ENCODE measurements at places on chromosomes 3 and 15.

GRCh38 chr3:128113817-128114794 lies 9.5 kb downstream of the RUVBL1 start:
- DNase-seq: no peak

DNA sequence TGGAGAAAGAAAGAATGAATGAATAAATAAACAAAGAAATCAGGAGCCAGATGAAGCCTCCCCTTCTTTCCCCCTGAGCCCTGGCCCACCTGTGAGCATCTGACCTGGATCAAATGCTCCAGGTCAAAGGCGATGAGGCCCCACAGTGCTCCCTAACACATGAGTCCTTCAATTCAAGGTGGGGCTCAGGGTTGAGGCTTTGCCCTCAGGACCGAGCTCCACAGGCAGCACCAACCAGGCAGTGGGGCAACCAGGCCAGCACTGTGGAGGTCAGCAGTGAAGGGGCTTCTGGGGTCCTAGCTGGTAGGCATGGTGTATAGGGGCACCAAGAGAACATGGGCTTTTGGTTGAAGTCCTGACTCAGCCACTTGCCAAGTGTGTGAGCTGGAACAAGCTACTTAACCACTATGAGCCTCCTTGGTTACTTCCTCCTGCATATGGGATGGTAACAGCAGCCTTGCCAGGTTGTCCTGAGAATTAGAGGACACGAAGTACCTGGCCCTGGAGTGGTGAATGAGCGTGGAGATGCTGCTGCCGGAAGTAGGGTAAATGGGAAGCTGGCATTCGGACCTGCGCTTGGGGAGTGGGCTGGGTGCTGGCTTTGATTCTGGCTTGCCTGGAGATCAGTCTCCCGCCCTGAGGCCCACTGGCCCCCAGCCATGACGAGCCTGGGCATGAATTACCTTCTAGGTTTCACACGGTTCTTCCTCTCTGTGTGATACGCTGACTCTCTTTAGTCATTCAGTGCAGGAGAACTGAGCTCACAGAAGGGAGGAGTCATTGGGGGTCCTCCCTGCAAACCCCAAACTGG lies 10.0 kb upstream of the PAQR5 start:
- DNase-seq: no peak

DNA sequence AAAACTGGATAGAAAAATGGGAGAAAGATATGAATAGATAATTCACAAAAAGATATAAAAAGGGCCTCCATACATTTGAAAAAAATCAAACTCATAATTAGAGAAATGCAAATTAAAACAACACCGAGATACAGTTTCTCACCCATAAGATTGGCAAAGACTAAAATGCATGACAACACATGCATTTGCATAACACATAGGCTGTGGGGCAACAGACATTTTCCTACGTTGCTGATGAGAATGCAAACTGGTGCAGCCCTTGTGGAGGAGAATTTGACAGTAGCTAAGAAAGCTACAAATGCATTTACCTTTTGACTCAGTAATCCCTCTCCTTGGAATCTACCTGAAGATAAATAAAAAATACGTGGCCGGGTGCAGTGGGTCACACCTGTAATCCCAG lies 11.4 kb upstream of the CAND2 start:
- DNase-seq: no peak

GRCh38 chr3:158790901-158791589 lies 10.8 kb upstream of the MFSD1 start:
- DNase-seq: peak; percentile 52

DNA sequence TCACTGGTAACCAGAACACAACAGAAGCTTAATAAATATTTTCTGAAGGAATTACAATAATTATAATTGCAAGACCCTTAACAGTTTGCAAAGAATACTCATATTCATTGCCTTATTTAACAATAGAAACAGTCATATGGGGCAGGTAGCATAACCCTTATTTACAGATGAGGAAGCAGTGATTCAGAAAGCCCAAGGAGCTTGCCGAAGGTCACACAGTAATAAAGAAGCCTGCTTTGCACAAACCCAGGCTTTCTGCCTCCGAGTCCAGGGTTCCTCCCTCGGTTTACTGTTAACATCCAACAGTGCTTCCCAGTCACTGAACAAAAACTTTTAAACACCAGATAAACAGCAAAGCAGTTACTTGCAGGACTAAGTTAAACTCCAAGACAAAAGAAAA lies 35.3 kb downstream of the SRGAP3 start:
- DNase-seq: no peak

GRCh38 chr3:141360888-141361598 lies 7.3 kb upstream of the ZBTB38 start:
- DNase-seq: peak; percentile 62

- DNase-seq: no peak
These were observed 23.4 kb downstream of the NCEH1 start for GRCh38 chr3:172687501-172687900.

DNA sequence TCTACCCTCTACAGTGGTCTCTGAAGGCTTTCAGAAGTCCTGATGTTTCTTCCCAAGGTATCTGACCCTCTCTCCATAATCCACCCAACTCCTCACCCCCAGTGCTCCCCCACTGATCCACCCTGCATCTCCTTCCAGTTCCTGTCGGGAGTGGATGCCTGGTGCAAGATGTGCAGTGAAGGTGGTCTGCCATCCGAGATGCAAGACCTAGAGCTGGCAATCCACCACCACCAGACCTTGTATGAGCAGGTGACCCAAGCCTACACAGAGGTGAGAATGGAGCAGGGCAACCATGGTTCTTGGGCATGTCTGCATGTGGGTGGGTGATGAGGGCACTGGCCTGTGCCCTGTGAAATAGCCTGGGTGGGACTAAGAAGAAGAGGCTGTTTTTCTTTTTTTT lies 337.8 kb upstream of the ROPN1 start:
- no peak for DNase-seq

- DNase-seq: no peak
These were observed 117.6 kb upstream of the BFSP2 start for GRCh38 chr3:133282236-133282635.

- DNase-seq: no peak
These were observed 164.1 kb downstream of the ARRDC4 start for GRCh38 chr15:98124581-98124980.

DNA sequence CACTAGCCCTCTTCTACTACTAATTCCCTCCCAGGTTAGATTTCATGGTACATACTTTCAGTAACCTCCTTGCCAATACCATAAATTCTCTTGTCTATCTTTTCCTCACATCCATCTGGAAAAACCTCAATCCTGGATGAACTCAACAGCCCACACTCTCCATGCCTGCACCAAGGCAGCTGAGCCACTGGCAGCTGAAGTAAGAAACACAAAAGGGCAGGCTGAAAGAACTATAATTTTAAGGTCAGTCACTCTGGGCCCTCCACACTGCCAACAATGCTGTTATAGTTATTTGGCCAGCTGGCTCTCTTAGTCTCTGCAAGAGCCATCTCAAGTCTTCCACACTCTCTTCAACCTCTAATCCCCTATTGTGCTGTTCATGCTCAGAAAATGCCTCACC lies 15.1 kb upstream of the TIPARP start:
- no peak for DNase-seq

GRCh38 chr3:177444696-177445095 lies 247.4 kb upstream of the TBL1XR1 start:
- DNase-seq: no peak

GRCh38 chr3:105618556-105618955 lies 250.3 kb downstream of the CBLB start:
- no peak for DNase-seq

DNA sequence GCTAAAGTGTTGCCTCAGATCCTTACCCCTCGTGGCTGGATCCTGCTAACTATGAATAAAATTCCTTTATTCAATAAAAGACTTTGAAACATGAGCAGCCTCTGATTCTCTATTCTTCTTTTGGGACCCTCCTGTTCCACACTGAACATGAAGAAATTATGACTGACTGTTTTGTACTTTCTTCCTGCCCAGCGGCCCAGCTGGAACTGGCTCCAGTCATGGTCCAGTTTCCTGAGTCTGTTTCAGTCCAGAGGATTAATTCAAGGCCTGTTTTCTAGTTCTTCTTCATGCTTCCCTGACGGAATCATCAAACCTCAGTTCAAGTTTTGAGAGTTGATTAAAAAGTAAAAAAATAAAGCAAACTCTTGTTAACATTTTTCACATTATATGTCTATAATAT lies 52.6 kb upstream of the CP start:
- no peak for DNase-seq

- no peak for DNase-seq
These were observed 36.2 kb downstream of the SEMA5B start for GRCh38 chr3:122991236-122991985.

DNA sequence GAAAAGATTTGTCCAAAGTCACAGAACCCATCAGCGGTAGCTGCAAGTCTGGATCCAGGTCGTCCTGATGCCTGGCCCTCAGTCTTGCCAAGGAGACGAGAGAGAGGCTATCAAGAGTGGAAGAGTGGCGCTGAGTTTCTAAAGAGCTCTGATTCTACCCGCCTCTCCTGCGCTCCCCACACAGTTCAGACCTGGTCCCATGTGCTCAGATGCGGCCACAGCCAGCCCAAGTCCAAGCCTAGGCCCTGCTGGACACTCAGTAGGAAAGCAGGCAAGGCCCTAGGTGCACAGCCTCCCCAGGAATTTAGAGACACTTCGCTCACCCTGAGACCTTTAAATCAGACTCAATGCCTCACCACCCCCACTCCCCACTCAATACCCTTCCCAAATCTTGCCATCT lies 32.4 kb downstream of the CCDC12 start:
- DNase-seq: no peak

DNA sequence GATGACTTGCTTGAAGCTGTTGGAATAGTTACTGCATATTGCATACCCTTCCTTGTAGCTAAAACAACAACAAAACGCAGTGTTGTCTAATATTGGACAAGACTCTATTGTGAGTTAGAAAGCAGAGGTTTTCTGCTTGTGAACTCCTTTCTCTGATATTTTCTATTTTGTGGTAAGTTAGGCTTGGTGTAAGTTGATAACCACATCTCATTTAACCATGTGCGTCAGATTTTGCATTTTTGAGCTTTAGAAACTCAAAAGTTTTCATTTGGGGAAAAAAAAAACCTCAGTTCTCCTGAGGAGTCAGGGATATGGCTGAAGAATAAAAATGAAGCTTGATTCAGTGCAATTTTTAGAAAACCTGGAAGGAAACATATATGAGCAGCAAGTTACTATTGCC lies 1.5 kb downstream of the ARIH1 start:
- DNase-seq: no peak

- no peak for DNase-seq
These were observed 16.4 kb upstream of the CBLB start for GRCh38 chr3:105885256-105885655.

DNA sequence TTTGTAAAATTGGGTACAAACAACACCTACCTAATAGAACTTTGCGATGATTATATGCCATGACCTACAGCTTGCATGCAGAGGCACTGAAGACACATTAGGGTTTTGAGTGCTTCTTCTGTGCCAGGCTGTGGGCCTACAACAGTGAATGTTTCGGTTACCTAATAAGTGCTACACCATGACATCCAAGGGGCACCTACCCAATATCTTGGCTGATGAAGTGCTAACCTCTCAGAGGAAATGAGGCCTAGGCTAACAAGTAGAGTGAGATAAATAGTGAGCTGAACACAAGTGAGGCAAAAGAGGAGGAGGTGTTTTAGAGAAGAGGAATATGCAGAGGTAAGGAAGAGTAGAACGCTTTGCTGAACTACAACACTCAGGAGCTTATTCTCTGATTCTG lies 12.2 kb upstream of the RASGRP1 start:
- DNase-seq: no peak
